ENCODE measurements at places on chromosomes 12 and 14.

- no peak for DNase-seq
These were observed 74.2 kb upstream of the BDKRB2 start for GRCh38 chr14:96130391-96130790.

GRCh38 chr12:121530600-121531355, 50.0 kb downstream of the KDM2B start:
- DNase-seq = no peak

DNA sequence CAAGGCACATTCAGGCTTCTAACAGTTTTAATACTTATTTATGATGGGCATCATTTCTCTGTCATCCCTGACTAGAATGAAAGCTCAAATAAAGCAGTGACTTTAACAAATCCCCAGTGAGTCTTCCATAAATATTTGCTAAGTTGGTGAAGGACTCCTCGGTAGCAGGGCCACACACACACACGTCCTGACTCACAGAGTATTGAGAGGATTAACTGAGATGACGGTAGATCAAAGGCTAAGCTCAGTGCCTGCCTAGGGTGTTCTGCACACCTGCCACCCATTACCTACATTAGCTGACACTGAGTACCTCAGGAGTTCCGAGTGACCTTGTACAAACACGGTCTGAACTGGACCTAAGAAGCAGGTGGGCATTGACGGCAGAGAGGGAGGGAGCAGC, 197.3 kb upstream of the SFSWAP start:
- DNase-seq = no peak

GRCh38 chr14:74400919-74401503, 25.0 kb downstream of the SYNDIG1L start:
- DNase-seq = no peak

GRCh38 chr14:98498019-98498885, 773.7 kb downstream of the BCL11B start:
- DNase-seq = no peak

DNA sequence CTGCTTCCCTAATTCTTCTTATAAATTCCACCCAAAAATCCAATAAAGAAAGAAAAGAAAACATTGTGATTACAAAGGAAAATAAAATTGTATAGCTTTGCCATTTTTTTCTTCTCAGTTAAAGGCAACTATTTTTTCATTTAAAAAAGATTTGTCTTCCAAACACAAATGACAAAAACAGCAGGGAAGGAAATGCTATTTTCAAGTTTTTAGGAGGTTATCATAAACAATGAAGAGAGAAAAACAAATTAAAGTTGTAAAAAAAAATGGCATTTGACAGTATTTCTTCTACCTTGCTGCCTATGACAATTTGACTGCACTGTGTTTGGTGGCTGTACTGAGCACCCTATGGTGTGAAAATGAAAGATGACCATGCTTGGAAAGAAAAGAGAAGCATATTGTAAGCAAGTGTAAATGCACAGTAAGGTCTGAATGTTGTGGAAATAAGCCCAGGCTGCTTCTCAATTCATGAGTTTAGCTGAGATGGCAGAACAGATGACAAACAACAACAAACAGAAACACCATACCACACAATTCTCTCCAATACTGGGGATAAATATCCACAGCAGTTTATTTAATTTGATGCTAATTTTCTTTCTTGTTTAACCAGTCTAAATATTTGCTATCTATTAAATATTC, 109.8 kb downstream of the PRKD1 start:
- no peak for DNase-seq

GRCh38 chr14:54023027-54023426, 66.4 kb upstream of the BMP4 start:
- DNase-seq = no peak

DNA sequence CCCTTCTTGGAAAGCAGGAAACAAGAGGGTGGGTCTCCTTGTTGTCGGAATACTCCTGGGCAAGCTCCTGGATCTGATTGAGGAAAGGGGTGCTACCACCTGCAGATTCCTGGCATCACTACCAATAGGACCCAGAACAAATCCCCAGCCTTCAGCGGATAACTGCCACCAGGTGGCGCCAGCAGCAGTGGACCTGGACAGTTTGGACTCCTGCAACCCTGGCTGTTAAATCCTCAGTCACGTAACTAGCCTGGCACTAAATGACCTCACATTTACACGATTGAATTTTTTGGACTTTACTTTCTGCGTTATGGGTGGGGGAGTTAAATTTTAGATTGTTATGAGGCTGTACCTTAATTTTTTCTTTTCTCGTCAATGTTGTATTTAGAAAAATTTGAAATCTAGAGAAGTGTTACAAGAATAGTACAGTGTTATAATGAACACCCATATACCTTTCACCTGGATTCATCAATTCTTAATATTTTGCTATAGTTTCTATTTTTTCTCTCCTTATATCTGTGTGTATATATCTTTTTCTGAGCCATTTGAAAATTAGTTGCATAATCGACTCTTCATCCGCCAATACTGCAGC, 95.6 kb downstream of the GAS2L3 start:
- DNase-seq = peak; percentile 67

GRCh38 chr12:62912644-62913043, 22.3 kb downstream of the PPM1H start:
- DNase-seq = no peak

- no peak for DNase-seq
These were observed 7.7 kb downstream of the LRCOL1 start for GRCh38 chr12:132602572-132603239.

DNA sequence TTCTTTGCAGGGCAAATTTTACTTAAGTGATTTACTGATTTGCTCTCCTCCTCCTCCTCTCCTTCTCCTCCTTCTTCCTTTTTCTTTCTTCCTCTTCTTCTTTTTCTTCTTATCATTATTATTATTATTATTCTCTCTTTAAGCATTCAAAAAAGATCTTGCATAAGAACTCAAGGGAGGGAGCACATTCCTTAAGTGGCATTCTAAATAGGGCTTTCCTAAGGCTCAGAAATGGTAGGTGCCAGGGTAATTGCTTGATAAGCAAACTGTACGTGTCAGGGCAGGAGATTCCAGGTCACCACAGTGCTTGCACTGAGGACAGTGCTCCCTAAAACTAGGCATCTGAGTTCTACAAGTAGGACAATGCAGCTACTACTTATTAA, 92.4 kb downstream of the SPTSSA start:
- DNase-seq = no peak

DNA sequence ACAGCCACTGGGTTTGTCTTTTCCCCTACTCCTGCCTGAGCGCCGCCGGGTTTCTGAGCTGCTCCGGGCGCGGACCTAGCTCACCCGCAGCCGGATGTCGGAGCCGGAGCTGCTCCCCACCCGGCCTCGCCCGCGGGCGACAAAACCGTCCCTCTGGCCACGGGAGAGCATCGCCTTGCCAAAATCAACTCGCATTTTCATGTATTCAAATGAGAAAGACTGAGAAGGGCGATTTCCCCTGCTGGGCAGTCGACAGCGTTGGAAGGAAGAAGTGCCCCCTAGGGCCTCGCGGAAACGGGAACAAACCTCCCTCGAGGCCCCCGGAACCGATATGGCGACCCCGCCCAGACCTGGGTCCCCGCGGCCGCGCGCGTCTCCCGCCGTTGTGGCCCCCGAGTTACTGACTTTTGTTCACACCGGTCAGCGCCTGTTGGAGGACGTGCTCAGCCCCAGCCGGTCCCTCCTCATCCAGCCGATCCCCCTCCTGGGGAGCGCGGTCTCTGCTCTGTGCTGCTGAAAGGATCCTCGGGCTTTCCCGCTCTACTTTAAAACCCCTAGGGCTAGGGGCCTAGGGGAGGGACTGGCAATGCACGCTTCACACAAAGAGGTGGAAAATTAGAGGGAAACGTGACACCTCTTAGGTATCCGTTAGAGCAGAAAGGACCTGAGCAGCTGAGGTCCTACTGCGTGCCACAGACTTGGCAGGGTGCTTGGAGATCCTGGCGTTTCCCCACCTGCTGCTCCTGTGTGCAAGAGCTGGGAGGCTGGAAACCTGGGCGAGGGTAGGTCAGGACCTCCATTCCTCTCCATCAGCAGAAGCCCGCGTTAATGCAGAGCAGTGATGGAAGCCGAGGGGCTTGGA, 4.3 kb downstream of the TTC6 start:
- peak; percentile 77 for DNase-seq

DNA sequence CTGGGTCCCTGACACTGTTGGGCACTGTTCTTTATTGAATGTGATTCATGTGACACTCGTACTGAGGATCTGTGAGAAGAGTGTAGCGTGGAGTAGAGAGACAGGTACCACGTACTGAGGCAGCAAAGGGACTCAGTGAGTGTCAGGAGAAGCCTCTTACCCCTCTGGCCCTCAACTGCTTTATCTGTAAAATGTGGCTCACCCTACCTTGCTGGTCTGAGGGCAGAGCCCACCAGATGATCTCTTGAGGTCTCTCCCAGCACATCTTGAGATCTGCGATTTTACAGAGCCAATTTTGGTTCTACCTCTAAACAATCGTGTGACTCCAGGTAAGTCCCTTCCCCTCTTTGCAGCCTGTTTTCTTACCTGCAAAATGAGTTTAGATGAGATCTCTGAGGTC, 3.1 kb downstream of the CEBPE start:
- no peak for DNase-seq

DNA sequence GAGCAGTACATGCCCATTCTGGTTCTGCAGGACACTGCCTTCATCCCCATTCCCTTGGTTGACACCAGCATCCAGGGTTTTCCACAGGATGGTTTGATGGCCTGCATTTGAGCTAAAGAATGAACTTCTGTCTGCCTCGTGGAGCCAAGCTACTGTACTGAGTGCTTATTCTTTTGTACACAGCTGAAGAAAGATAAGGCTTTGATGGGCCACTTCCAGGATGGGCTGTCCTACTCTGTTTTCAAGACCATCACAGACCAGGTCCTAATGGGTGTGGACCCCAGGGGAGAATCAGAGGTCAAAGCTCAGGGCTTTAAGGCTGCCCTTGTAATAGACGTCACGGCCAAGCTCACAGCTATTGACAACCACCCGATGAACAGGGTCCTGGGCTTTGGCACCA, 23.7 kb downstream of the BCL2L14 start:
- no peak for DNase-seq

GRCh38 chr12:65712260-65713004, 111.9 kb upstream of the HMGA2 start:
- DNase-seq = no peak

DNA sequence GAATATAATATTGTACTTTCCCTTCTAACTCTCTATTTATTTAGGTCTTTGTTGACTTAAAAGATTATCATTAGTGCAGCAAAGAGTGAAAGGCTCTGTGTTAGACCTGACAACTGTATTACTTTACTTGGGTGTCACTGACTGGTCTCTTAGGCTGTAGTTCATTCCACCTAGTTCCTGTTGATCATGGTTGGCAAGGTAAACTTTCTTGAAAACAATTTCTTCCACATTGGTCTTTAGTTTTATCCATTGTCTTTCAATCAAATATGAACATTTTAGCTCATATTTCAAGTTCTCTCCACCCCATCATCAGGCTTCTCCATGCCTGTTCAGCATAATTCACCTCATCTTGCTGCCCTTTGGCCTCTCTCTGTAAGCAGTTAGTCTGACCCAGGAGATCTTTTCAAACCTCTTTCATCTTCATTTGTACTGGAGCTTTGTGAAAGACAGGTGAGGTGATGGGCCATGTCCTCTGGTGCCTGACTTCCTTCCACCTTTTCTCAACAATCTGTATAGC, 32.1 kb upstream of the PPM1H start:
- no peak for DNase-seq

DNA sequence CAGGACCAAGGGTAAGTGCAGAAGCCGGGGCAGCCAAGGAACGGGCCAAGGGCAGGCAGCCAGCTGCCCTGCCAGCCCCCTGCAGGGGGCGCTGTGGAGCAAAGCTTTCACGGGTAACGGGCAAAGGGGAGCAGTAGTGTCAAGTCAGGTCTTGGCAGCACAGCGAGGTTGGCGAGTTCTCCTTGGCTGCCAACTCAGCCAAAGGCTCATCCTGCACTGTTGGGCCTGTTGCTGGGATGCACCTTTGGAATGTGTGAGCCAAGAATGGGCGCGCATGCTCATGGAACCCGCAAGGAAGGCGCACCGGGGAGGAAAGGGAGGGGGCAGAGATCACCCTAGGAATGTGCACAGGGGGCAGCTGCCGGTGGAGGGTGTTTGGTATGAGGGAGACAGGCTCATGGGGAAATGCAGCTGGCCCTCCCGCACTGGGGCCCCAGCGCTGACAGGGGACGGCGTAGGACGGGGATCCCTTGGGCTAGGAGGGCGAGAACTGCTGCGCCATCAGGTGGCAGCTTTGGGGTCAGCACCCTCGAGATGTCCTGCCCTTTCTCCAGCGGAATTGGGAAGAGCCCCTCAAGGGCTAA, 138.0 kb downstream of the ASCL4 start:
- DNase-seq = peak; percentile 53

- DNase-seq = no peak
These were observed at the start of gene GALNT6 for GRCh38 chr12:51391283-51392123. Gene GALNT6 (minus strand): TSS chr12:51391406. CDS start chr12:51379781, 11,625 bp downstream.

DNA sequence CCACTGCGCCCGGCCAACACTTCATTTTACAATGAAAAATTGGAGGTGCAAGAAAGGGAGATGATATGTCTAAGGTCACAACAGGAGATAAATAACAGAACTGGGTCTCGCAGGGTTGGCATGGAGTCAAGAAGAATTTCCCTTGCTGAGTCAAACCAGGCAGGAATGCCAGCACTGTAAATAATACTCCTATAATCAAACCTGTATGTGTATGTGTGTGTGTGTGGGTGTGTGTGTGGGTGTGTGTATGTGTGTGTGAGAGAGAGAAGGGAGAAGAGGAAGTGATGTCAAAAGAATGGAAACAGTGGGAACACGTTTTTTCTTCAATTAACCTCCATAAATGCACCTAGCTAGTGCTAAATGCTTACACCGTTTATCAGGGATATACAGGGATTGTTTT, 70.4 kb downstream of the TMEM116 start:
- DNase-seq = no peak

GRCh38 chr14:67943947-67944346, 124.4 kb downstream of the RAD51B start:
- peak; percentile 66 for DNase-seq

DNA sequence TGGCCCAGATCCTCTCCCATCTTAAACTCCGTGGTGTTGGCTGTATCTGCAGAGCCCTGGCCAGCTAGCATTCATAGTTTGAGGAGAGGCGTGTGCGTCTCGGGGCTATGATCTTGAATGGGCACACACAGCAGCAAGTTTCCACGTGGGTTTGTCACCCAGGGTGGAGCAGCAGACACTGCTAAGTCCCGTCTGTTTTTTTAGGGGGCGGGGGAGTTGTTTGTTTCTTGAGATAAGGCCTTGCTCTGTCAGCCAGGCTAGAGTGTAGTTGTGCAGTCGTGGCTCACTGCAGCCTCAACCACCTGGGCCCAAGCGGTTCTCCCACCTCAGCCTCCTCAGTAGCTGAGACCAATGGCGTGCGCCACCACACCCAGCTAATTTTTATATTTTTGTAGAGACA, 20.1 kb upstream of the TEX22 start:
- no peak for DNase-seq

- no peak for DNase-seq
These were observed 22.8 kb downstream of the TMEM19 start for GRCh38 chr12:71708658-71709057.

GRCh38 chr12:2118481-2119255, 65.9 kb downstream of the CACNA1C start:
- no peak for DNase-seq

DNA sequence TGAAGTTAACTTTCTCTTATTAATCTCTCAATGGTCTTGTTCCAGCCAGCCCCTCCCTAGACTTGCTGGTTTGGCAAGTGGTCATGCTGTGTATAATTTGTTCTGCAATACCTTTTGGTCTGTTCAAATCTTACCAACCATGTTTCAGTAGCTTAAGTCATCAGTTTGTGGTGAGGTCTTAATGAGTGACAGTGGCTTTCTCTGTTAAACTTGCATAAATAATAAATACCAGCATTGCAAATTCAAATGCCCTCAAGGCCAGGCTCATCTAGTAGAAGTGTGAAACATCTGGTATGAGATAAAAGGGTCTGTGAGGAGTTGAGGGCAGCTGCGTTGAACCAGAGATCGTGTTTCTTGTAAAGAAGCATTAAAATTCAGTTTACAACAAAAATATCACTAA, 319.5 kb downstream of the TMEM117 start:
- no peak for DNase-seq
